ENCODE measurements at places on chromosomes 7 and 10.
A peak's percentile ranks its signal among the peaks of the same experiment; 100 is the strongest.

DNA sequence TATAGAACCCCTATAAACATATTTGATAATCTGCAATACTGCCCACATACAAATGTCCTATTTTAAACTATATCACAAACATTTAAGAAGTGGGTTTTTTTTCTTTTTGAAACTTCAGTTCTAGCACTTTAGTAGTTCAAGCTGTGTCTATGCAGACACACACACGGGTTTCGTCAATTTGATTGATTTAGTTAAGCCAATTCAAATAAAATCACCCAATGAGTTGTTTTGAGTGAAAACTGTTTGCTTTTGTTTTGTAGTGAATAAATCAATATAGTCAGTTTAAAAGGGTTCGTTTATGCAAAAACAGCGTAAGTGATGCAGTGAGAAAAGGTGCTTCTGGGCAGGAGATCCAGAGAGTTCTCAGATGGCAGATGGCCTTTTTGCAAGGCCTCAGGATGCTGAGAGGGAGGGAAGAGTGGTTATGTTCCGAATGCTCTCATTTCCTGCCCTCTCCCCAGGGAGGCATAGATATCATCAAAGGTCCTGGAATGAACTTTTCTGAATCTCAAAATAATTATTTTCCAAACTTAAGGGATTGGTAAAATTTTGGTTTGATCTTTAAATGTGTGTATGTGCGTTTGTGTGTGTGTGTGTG is 102.7 kb downstream of the AGMO start:
- no peak for DNase-seq

DNA sequence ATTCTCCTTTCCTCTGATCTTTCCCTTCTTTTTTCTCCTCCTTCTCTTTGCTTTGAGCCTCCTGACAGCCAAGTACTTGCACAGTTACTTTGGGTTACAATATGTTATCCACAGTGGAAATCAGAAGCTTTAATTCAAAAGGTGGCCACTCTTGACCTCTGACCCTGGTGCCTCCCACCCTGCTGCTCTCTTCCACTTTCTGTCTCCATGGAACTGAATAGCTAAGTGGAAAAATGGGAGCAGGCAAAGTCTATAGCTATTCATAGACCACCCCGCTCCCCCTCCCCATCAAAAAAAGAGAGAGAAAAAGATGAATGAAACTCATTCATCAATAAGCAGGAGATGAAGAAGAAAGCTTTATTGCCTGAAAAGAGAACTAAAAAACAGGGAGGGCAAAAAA is 39.4 kb downstream of the PTN start:
- no peak for DNase-seq

- no peak for DNase-seq
These were observed 258.1 kb downstream of the KLF6 start for GRCh38 chr10:3526727-3527501.

- no peak for DNase-seq
These were observed 294.5 kb upstream of the NFE2L3 start for GRCh38 chr7:25857376-25858067.

DNA sequence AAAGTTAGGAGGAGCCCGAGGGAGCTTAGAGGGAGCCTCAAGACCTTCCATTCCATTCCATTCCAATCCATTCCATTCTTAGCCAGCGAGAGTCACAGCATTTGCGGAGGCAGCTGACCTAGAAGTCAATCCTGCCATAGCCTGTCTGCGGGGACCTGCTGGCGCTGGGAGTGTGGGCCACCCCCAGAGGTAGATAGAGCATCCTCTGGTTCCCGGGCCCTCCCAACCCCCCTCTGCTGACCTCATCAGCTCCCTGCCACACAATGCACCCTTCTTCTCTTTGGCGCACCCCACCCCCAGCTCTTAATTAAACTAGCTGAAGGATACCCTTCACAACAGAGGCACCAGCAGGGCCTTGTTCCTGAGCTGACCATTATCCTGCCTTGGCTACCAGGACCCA is 152.5 kb upstream of the ZMIZ1 start:
- DNase-seq: peak; percentile 54

GRCh38 chr10:132535065-132535651 is 2.4 kb upstream of the INPP5A start:
- DNase-seq: no peak
